Stimulated activated naive CD8-positive, alpha-beta T cell treated with anti-CD3 and anti-CD28 coated beads, Interleukin-15, Interleukin-2, amounts not matched to agents 100 U/mL and 50 U/mL, for 24 hours (primary cell): ENCODE measurements at places on chromosomes 3 and 15.

GRCh38 chr15:63418811-63419210 is 37.2 kb upstream of the CA12 start:
- DNase-seq: no peak

- no peak for DNase-seq
Observed at GRCh38 chr3:51530485-51530884, 8.0 kb upstream of the RAD54L2 start.

GRCh38 chr3:76958861-76959260 is 81.0 kb upstream of the ROBO2 start:
- DNase-seq: no peak

DNA sequence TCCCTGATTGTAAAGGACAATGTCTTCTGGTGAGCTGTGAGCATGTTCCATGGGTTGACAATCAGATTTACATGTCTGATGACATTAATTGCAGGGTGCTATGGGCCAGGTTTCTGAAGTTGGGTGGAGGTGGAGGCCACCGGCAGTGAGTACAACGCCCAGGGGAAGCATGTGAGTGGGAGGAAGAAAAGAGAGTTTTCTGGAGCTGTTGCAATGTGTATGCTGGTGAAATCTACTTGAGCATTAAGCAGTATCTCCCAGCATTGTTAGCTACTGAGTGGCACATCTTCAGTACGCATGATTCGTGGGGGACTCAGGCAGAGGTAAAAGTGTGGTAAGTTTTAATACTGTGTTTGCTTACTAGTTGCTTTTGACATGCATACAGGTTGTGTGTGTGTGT is 26.6 kb downstream of the TMEM45A start:
- DNase-seq: no peak

DNA sequence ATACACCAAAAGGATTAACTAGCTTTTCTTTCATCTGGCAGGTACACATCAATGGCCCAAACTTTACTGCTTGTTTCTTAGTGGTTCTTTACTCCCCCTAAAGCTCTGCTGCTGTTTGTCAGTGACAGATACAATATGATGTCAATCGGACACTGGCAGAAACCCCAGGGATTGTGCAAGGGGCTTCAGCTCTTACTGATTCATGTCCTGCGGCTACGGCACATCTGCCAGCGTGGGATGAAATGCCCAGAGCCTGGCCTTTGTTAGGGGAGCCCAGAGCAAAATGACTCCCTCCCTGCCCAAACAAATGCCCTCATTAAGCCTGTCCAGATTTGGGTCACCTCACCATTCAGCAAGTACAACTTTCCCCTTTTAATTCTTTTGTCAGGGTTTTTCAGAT is 28.3 kb downstream of the SRP14 start:
- DNase-seq: no peak

- no peak for DNase-seq
Observed at GRCh38 chr3:138205527-138205926, 18.4 kb downstream of the ARMC8 start.
